ENCODE measurements at places on chromosomes 3 and 15.
A peak's percentile ranks its signal among the peaks of the same experiment; 100 is the strongest.

- DNase-seq: no peak
Measured at GRCh38 chr3:73576999-73577461, 47.7 kb downstream of the PDZRN3 start.

DNA sequence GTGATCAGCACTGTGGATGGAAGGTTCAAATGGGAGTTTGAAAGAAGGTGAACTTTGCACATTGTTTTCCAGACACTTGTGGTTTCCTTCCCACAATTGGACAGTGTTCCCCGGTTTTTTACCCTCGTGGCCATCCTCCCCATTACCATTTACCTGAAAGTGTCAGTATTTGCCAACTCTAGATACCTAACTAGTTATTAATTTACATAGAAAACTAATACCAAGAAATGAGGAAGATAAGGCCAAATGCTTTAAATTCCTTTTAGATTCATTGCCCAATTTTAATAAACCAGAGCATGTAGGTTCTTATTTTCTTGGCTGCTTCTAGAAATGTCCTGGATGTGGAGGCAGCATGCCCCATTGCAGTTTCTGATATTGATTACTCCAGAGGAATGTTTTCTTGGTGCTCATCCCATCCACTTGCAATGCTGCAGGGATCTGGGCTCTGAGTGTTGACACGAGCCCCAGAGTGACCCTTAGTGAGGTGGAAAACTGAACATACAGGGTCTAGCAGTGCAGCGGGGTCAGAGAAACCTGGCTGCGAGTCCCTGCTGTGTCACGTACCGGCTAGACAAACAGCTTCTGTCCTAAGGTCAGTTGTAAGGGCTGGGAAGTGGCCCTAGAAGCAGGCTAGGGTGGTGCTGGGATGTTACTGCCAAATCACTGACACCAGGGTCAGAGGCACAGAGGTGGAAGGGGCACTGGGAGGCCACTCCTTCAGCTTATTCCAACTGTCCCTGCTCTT lies 23.5 kb downstream of the LSM3 start:
- no peak for DNase-seq

DNA sequence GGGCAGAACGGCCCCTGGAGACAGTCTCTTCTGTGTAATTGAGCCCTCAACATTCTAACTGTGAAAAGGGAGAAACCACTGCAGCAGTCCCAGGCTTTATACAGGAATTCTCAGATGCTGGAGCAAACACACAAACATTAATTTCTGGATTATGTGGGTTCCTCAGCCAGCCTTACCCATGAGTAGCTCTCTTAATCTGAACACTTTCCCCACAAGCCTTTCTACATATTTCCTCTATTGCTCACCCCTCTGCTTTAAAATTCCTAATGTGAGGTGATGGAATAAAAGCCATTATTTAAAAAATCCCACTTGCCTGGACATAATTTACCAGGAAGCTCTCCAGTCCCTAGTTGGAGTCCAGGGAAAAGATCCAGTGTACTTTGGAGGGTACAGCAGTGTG lies 139.0 kb downstream of the CTNNB1 start:
- DNase-seq: no peak

DNA sequence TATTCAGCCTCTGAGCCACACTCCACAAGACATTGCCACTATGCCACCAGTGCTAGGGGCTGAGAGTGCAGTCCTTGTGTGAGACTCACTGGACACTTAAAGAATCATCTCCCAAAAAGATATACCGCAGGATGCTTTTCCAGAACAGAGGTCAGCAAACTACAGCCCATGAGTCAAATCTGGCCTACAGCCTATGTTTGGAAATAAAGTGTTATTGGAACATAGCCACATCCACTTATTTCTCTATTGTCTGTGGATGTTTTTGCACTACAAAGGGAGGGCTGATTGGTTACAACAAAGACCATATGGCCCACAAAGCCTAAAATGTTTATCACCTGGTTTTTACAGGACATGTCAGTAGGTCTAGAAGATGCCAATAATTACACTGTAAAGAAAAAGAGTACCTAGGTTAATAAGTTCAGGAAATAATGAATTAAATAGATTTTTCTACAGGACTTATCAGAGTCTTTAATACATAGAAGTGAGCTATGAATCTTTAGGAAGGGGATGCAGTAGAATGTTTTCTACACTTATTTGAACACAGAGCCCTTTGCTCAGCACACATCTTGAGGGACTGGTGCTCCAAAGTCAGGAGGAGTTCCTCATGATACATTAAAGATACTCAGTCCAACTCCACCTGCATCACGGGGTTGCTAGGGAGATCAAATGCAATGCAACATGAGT lies 26.3 kb downstream of the SRGAP3 start:
- no peak for DNase-seq

DNA sequence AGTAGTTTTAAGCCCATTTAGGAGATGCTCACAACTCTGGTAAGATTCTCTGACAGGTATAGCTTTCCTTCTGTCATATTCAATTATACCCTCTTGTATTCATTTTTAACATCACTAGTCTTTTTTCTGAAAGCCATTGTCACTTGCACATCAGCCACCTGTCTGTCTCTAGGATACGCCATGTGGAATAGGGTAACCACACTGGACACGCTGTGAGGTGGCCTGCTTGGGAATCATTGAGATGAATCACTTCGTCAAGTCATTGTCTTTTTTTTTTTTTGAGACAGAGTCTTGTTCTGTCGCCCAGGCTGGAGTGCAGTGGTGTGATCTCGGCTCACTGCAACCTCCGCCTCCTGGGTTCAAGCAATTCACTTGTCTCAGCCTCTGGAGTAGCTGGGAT lies 7.4 kb downstream of the TM6SF1 start:
- no peak for DNase-seq

GRCh38 chr3:110568246-110568645 lies 503.4 kb upstream of the NECTIN3 start:
- no peak for DNase-seq

DNA sequence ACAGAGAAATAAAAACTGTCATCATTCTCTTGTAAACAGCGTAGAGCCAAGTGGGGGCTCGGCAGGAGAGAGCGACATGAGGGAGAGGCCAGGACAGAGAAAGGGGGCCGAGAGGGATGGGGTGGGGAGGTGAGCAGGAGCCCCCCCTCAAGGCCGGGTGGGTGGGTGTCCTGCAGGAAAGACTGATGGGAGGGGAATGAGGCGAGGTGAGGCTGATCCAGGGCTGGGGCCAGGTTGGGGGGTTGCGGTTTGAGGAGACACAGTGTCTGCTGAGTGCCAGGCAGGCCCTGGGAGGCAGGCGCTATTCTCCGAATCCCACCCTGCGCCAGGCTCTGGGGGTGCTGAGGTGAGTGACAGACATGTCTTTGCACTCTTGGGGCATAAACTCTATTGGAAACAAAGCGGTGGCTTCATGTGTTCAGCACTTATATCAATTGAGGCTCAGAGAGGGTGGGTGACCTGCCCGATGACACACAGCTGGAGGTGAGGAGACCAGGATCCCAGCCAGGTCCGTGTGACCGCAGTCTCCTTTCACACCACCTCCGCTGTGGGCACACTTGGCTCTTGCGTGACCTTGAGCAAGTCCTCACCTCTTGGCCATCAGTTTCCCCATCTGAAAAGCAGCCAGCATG lies 19.6 kb upstream of the CSPG4 start:
- no peak for DNase-seq

GRCh38 chr3:141231952-141232823 lies 563 bp downstream of the PXYLP1 start:
- DNase-seq: peak; percentile 72

DNA sequence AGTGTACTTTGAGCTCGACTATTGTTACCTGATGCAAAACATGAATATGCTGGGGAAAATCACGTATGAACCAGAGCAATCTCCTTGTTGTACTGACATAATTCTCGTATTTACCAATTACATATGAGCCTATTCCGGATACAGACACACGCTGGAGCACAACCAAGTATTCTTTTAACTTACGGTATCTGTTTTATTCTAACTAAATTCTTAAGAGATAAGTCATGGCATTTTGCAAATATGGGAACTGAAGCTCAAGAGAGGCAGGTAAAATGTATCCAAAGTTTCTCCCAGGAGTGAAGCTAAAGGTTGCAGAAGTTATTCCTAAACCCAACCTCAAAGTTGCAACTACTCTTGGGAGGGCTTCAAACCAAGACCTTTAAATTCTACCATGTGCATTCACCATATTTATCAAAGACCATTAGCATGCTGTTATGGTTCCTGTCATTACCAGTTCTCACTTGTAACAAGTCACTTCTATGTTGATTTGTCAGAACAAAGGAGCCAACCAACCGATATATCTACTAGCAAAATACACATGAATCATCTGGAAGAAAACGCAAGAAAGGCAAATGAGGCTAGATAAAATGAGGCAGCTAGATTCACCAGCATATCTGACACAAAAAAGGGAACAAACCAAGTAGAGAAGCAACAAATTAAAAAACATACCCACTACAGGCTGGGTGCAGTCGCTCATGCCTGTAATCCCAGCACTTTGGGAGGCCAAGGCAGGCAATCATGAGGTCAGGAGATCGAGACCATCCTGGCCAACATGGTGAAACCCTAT lies 17.8 kb downstream of the TBL1XR1 start:
- DNase-seq: no peak

DNA sequence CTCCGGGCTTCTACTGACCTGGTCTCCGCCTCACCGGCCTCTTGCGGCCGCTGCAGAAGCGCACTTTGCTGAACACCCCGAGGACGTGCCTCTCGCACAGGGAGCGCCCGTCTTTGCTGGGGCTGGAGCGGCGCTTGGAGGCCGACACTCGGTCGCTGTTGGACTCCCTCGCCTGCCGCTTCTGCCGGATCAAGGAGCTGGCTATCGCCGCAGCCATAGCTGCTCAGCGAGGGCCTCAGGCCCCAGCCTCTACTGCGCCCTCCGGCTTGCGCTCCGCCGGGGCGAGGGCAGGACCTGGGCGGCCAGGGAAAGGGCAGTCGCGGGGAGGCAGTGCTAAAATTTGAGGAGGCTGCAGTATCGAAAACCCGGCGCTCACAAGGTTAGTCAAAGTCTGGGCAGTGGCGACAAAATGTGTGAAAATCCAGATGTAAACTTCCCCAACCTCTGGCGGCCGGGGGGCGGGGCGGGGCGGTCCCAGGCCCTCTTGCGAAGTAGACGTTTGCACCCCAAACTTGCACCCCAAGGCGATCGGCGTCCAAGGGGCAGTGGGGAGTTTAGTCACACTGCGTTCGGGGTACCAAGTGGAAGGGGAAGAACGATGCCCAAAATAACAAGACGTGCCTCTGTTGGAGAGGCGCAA lies 319.2 kb downstream of the FGF12 start:
- DNase-seq: no peak

- no peak for DNase-seq
Measured at GRCh38 chr3:32453346-32453745, 49.3 kb downstream of the CMTM6 start.

DNA sequence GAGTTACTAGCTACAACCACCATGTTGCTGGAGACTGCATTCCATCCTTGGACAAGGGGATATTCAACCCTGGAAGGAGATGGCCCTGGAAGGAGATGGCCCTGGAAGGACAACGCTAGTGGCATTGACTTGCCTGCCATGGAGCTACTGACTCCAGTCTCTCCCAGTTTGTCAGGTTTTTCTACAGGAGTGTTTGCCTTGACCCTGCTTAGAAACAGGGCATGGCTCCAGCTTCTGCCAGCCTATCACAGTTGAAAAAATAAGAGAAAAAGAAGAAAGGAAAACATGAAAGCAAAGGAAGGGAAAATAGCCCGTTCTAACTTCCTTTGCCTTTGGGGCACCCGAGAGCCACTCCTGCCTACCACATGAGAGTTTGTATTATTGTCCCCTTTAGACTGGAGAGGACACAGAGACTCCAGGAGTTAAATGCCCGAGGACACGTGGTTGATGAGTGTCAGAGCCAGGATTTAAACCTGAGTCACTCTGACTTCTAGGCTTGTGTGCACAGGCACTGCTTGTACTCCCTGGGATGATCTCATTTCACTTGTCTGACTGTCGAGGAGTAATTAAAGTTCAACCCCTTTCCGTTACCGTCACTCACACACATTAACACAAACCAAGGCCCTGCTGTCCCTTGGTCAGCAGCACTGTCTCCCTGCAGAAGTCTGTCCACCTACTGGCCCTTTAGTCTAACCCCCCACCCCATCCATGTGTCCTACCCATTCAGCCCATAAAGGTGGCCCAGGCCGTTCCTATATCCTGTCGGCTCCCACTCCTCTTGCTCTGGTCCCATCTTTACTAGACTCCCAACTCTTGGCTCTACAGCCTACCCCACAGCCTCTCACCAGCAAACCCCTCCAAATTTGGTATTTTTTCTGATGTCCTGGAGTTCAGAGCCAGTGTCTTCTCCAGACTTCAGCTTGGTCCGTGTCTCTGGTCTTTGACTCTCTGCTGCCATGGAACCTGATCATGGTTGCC lies 46.1 kb downstream of the C2CD4A start:
- no peak for DNase-seq

DNA sequence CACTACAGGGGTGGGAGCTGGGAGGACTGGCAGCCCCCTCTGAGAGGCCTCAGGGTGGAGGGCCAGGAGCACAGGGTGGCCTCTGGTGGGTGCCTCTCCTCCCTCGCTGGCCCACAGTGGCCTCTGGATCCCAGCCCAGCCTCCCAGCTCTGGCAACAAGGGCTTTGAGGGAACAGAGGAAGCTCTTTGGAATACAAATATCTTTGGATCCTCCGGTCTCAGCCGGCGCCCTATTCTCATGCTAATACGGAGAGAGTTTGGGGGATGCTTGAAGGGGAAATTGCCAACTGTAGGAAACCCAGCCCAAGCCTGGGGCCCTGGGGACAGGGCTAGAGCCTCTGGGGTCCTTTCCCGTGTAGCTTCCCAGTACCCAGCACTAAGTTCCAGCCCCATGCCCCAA lies 33.4 kb upstream of the INSYN1 start:
- no peak for DNase-seq

DNA sequence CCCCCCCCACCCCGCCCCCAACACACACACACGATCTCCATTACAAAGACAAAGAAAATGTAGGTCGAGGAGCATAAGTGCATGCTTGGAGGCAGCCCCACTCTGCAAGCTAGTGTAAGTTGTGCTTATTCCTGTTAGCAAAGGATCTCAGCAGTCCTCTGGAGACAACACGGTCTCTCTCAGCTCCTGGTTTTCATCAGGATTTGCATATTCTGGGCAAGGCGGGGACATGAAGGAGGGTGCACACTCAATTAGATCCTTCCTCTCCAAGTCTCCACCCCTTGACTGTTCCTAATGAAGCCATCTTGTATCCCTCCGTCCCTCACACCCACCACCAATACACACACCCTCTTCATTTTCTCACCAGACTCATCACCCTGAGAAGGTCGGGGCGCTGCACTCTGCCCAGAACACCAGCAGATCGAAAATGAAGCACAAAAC lies 63.8 kb downstream of the MRPL46 start:
- peak; percentile 54 for DNase-seq

DNA sequence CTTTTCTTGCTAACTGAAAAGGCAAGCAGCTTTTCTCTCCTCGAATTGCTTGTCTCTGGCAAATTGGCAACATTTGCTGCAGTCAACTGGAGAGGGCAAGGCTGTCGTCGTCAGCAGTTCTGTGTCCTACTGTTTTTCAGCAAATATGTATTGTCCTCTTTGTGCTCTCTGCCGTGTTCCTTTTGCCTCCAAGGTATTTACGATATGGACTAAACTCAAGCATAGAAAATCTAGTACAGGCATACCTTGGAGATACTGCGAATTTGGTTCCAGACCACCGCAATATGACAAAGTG lies 558 bp upstream of the SLC30A4 start:
- DNase-seq: no peak

GRCh38 chr3:161117646-161118045 lies 12.5 kb upstream of the B3GALNT1 start:
- DNase-seq: no peak

Data from vagina (tissue), 2 donors.